ENCODE measurements at places on chromosomes 2 and 18.

DNA sequence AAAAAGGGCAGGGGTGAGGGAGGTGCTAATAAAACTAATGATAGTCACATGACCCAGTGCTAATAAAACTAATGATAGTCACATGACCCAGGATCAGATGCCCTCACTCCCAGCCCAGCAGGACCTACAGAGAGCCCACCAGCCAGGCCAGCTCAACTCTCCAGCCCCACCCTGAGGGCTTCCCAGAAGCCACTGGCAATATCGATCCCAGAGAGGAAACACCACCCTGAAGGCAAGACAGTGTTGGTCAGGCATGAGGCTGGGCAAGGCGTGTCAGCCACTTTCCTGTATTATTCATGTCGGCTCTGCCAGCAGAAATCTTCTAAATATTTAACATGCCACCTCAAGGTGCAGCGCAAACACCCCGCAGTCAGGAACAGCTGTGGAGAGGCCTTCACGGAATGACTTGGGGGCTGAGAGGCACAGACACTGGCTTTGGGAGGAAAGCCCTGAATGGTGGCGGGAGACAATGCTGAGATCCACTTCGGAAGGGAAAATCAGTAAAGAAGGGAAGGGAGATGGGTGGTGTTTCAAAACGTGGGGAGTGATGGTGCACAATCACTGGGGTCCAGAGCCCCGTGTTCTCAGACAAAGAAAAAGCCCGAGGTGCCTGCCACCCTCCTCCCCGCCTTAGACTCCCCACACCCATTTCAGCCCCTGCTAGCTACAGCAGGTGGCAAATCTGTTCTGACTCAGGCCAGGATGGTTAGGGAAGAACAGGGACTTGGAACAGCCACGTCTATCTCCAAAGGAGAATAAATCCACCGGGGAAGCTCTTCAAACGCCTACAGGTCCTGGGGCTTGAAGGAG is 1.4 kb downstream of the REEP1 start:
- DNase-seq = no peak

- DNase-seq = no peak
Observed at GRCh38 chr2:127508631-127509034, 17.7 kb downstream of the IWS1 start.

GRCh38 chr18:25345081-25345866 is 6.7 kb downstream of the ZNF521 start:
- no peak for DNase-seq

DNA sequence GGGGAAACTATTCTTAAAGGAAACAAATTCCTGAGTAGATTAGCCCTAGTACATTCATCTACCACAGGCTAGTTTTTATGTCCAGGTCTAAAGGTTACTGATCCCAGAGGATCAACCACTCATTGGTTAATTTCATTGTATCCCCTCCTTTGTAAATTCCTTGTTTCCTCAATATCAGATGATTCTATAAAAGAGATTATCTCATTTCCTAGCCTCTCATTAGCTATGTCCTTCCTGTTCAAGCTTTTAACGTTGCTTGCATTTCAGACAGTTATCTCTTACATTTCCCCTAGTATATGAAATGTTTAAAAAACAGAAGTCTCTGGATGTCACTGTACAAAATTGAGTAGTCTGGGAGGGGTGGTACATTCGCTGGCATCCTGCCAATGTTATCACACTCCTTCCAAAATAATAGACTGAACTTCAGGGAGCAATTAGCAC is 24.2 kb upstream of the ARMC9 start:
- DNase-seq = no peak

DNA sequence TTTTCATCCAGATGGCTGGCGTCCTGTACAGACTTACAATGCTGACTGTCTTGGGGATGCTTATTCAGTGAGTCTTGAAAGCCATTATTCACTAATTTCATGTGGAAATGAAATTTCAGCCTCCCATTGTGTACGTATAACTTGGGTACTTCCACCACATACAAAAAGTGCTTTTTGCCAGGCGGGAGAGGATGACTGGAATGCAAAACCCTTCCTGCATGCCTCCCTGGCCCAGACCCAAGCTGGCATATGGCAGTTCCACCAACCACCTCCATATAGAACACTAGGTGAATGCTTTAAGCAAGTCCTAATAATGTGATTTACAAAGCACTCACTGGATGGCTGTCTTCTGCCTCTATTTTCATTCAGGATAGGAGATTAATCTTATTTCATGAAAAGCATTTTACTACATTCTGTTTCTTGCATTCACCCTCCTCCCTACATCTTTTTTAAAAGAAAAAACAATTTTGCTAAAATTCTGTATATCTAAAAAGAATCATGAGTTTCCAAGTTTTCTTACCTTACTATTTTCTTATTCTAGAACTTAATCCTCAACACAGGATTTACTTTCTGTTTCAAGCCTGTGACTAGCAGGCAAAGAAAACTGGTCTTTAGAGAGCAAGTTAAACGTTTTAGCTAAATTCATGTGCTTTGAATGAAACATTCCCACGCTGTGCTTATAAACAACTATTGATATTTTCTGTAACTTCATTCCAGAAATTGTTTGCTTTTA is 327.6 kb downstream of the NCKAP5 start:
- no peak for DNase-seq

DNA sequence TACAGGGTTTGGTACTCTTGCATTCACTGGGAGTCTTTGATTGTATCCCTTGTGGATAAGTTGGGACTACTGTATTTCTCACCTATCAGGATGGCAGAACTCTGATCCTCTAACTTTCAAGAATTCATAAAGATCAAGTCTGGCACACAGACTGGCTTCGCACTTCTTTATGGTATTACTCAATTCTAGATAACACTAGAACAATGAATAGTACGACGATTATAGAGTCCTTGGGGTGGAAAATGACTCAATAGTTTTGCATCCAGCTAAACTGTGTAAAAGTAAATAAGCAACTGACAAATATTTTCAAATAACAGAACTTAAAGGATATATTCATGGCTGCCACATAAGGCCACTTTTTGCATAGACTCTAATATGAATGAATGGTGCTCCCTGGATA is 103.4 kb upstream of the MEX3C start:
- DNase-seq = no peak

DNA sequence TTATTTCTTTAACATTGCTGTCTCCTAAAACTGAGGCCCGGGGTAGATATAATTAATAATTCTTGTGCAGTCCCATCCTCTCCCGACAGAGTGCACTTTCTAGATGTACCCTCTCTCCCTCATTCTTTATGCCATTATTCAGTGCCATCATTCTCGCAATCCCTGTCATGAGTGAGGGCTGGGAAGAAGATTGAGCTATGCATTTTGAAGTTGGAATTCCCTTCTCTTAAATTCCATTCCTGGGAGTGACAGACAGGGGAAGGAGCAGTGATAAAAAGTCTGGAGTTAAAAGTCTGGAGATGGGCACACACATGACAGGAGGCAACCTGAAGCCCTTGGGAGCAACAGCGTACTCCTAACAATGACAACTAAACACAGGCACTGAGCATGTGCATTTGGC is 2.6 kb upstream of the KCNE4 start:
- no peak for DNase-seq

DNA sequence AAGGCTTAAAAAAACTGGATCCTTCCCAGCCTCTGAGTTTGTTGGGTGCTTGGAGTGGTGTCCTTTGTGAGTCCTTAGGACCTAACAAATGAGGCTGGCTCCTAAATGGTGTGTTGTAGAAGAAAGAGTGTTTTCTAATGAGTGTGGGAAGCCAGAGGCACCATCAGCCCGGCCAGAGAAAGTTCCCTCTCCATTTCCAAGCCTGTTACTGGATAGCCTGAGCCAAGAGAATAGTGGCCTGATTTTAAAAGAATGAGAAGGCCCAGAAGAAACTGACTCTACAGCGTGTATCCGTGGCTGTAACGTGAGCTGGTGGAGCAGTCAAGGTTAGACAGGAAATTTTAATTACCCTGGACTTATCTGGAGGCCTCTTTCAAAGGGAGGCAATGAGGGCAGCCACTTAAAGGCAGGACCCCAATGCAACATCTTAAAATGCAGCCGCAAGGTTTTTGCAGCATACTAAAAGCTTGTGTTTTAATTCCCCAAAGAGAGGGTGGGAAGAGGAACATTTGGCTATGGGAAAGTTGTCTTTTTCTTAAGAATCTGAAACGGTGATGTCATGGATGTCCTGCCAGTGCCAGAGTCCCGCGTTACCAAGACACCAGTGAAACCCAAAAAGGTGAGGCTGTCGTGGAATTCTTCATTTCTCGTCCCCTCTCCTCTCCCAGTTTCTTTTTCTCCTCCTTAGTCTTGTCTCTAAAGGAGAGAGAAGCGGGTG is 4.6 kb downstream of the EFHD1 start:
- no peak for DNase-seq

- DNase-seq = no peak
Observed at GRCh38 chr2:238267341-238267710, 21.1 kb downstream of the PER2 start.

- no peak for DNase-seq
Observed at GRCh38 chr2:44542520-44542919, 180.8 kb downstream of the CAMKMT start.

DNA sequence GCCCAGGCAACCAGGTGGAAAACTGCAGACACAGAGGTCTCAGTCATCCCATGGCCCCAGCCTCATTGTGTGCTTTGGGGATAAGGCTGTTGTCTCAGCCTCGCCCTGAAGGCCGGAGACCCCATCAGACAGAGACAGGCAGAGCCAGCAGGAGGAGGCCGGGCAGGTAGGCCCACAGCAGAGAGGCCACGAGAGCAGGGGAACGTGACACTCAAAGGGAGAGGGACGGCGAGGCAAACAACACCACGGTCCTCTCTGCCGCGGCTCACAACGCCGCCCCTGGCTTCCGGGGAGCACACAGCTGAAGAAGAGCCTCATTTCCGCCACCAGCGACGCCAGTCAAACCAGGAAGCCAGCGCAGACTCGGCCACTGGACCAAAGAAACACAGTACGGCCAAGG is 103.3 kb downstream of the ZNF516 start:
- no peak for DNase-seq

DNA sequence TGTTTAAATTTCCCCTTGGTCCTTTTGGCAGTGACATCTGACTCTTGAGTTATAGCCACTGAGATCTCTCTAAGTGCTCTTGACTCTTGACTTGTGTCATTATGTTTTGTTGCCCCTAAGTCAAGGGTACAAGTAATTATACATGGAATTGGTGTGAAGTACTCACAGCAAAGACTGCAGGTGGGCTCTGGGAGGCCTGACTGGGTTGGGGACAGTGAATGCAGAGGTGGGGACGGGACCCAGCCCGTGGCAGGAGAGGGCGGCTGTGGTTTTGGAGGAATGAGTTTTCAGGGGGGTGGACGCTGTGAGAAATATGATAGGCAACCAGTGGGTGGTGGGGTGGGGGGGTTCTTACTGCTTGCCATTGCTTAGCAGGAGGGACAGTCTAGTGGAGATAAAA is 97.8 kb downstream of the NCK2 start:
- no peak for DNase-seq

DNA sequence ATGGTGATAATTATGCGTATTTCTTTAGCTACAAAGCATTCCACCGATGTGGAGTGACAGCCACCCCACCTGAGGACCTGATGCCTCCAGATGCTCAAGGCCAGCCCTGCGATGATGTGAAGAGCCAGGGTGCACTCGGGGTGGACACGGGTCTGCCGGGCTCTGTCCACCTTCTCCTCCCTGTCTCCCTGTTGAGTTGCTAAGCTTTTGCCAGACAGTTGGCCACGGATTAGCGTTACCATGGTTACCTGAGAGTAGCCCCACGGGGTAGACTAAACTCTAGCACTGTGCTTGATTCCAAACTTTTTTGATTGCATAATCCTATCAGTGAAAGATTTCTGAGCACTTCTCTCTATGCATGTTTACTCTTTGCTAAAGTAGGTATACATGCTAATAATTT is 86.2 kb downstream of the SMIM21 start:
- no peak for DNase-seq

Measured in T-helper 22 cell (primary cell).